ENCODE measurements at places on chromosomes 4 and X. TPM values are rescaled to one million over a fixed set of nuclear protein-coding genes. Genes with fewer than 3 reads are reported as not detected.

ZNF630 gene
- 4.0 TPM for total RNA-seq

CPEB2 gene
- total RNA-seq: 12.5 TPM

SPIN3 gene
- 14.5 TPM for total RNA-seq

STAG2 gene
- 60.0 TPM for total RNA-seq

DNA sequence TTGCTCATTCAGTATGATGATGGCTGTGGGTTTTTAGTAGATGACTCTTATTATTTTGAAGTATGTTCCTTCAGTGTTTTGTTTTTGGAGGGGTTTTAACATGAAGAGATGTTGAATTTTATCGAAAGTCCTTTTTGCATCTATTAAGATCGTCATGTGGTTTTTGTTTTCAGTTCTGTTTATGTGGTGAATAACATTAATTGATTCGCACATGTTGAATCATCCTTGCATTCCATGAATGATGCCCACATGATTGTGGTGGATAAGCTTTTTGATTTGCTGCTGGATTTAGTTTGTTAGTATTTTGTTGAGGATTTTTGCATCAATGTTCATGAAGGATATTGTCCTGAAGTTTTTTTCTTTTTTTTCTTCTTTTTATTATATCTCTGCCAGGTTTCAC is 347.4 kb upstream of the EPHA5 start:
- no peak for DNase-seq

DNA sequence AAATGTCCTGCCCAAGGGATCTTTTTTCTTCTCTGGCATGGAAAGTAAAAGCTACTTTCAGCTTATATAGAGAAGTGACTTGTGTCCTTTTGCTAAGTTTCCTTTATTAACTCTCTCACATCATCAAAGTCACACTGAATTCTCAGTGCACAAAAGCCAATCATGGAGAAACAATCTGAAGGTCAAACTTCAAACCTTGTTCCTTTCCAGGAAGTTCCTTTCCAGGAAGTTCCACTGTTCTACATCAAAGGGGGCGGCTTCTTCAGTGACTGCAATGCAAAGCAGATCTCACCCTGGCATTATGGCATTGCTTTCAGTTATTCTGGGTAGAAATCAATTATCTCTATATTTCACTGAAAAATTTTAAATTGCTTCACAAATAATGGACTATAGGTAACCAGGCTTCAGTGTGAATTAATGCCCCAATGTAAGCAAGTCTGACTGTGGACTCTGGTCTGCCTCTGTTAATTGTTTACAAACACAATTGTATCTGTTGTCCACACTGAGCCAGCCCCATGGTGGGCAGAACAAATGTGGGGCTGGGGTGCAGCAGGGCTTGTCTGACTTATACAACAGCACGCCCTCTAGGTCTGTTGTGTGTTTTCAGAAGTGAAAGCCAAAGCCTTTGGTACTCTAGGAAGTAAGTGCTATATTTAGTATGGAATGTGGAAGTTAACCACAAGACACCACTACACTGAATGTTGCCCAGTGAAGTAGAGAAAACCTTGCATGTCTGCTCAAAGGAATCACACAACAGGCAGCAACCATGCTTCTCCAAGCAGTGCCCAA is 98.8 kb downstream of the CDS1 start:
- DNase-seq: no peak

DNA sequence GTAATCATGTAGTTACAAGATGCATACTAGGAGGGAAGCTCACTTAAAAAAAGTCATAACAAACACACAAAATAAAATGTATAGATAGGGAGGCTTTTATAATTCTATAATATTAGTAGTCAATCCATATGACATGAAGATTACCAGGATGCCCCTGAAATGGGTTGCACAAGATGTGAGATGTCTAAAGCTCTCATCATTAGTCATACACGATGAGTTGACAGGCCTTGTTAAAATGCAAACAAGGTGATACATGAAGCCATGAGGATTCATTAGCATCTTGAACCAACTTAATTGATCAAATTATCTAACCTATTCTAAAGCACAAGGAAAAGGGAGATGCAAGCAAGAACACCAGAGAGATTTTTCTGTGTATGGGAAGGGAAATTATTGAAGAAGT is 470.2 kb downstream of the IQCM start:
- DNase-seq: no peak

GRCh38 chrX:124910611-124911010 is 409.1 kb upstream of the TEX13C start:
- DNase-seq: no peak

DNA sequence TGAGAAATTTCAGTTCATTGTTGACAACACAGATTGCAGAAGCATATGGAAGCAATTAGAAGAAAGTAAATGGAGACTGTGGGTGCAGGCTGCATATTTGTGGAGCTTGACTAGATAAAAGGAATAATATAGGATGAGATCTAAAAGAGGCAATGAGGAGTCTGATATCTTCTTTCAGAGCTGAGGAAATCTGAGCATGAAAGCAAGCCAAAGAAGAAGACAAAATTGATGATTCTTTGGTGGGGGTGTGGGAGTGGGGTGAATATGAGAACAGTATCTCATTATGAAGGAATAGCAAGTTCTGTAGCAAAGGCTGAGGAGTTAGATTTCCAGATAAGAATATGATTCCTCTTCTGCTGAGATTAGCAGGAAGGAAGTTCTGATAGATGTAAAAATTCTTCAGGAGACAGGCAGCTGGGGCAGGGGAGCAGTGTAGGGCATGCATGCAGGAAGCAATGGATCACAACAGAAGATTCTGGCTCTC is 6.1 kb upstream of the PDHA2 start:
- no peak for DNase-seq

DNA sequence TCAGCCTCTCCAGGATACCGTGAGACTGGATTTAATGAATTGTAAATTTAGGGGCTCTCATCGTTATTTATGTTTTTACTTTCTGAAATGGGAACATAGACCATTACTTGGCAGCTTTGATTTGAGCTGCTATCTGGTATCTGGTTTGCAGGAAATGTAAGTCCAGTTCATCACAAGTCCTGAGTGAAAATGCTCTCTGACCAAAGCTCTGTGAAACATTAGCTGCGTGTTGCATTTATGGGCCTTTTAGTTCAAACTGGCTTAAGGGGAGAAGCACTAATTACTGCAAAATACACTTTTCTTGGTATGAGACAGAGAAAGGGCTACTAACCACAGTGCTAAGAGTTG is 420 bp downstream of the CC2D2A start:
- DNase-seq: no peak

DNA sequence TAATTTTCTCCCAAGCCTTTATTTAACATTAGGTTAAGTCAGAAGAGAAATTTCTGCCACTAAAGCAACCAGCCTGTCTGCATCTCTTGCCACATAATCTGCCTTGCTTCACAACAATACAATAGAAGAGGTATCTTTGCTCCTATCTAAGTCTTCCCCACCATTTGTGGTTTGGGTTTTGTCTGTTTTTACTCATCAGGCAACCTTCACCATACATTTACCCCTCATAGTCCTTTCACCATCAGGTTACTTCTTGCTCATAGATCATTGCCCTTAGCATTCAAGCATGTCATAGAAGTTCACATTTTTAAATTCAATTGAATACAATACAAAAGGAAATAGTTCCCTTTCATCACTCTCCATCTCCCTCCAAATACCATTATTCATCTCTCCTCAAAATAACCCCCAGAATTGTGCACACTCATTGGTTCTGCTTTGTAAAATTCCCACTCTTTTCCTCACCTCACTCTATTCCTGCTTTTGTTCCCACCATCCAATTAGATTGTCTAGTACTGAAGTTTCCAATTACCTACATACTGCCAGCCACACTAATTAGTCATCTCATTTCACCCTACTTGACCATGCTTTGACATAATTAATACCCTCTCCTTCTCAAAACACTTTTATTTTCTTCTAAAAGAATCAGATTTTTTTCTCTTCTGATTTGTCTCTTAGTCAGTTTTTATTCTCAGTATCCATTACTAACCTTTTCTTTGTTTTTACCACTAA is 1957.0 kb upstream of the AGA start:
- no peak for DNase-seq

DNA sequence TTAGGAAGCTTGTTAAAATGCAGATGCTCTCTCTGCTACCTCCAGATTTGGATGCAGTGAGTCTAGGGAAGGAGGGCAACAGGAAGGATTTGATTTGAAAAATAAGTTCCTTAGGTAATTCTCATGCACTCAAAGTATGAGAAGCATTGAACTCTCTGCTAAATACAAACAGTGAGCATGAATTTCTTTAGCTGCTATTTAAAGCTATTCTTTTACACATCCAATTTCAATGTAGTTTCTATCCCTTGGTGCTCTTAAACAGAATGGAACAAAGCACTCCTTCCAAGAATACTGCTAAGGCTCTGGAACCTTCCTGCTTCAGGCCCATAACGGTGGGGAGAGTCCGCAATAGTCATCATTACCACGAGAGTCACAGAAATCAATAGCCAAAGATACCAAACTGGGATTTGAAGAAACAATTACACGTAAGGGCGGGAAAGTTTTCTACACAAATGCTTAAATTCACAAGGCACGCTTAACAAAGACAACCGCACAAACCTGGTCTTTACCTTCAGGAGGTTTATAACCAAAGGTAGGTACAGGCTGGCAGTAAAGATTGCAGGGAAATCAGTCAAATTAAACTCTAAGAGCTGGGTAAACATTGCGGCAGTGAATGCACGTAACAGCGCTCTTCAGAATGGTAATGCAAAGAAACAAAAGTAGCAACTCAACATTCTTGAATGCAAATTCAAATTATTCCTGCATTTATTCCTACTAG is 123.2 kb upstream of the NAP1L5 start:
- DNase-seq: no peak

DNA sequence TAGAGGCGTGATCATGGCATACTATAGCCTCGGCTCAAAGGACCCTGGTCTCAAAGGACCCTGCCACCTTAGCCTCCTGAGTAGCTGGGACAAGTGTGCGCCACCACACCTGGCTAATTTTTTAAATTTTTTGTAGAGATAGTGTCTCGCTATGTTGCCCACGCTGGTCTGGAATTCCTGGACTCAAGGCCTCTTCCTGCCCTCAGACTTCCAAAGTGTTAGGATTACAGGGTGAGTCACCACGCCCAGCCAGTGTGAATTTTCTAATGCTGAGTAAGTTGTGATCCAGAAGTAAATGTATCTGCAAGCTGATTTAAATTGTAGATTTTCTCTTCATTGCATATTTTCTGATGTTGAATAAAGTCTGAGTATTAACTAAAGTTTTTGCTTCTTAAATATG is 2.6 kb upstream of the ZNF674 start:
- no peak for DNase-seq

DNA sequence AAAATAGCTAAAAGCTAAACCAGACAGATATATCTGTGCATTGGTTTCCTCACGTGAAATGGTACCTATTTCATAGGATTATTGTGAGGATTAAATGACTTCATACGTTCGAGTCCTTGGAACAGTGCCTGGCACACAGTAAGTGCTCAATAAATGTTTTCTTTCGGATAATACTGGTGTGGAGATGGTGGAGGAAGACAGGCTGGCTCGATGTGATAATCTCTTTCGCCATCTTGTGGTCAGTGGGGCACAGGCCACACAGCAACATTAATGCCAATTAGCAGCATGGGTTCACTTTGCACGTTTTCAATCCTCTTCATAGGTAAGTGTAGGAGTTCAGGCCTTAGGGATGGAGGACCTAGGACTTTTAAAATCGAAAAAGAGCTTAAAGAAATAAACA is 9.3 kb downstream of the PAGE4 start:
- peak; percentile 26 for DNase-seq

- DNase-seq: no peak
Observed at GRCh38 chr4:102428122-102428521, 73.0 kb upstream of the NFKB1 start.

DNA sequence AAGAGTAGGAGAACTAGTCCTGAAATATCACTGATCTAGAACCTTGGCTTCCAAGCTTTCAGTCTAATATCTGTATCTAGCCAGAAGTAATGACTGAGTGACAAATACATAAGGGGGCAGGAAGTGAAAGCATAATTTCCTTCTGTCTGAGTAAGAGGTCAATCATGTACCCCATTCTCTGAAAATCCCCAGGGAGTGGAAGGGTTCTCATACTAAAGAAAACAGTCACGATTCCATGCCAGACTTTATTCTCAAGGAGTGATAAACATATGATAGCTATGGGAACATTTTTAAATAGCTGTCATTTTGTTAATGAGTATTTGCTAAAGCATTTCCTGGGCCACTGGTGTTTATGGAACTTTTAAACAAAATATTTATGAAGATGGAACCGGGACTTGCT is 308.5 kb downstream of the ARHGAP24 start:
- no peak for DNase-seq

DNA sequence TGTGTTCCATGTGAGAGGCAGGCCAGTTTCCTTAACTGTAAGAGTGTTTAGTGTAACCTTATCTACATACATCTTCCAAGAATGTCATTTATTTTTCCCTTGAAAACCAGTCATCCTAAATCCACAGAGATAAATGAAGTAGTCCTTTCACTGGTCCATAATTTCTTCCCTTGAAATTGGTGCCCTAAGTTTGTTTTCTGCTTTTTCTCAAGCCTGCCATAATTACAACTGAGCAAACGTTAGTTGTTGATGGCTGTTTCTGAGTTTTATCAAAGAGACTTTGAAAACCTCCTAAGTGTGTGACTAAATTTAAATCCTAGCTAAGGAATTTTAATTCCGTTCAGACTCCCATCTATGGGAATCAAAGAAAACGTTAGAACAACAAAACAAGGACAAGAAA is 3.6 kb upstream of the TDO2 start:
- no peak for DNase-seq

DNA sequence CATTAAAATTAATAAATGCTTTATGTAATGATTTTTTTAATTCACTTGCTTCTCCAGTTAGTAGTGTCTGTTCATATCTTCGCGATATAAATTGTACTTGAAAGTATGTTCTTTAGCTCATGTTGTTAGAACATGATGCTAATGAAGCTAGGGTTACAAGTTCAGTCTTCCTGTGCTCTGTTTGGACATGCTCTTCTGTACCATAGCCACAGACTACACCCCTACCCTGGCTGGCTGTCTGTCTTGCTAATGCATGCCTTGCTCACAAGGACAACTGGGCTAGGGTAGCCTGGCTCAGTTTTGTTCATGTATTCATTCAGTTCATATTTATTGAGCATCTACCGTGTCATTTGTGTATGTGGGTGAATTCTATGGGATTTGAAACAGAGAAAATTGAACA is 50.8 kb upstream of the MTMR1 start:
- no peak for DNase-seq

DNA sequence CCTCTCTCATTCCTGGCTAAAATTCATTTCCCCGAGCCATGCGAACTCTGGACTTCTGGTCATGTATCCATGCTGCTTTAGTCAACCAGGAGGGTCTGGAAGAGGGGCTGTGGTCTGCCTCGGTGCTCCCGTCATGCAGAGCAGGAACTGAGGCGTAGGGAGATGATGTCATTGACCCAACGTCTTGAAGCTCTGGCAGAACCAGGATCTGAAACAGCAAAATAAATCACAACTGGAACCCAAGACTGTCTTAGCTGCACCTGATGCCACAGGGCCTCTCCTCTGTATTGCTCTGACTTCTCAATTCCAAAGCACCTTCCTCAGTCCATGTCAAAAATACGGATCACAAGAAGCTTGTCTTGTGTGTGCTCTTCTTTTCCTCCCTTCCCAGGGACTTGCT is 131.0 kb upstream of the LDB2 start:
- no peak for DNase-seq

GRCh38 chrX:130516123-130516522 is 114.3 kb downstream of the RBMX2 start:
- no peak for DNase-seq

Data from adrenal gland (tissue), 19 donors.